Stimulated activated naive CD8-positive, alpha-beta T cell treated with anti-CD3 and anti-CD28 coated beads, Interleukin-15, amount 100 ng/mL, for 72 hours (primary cell): ENCODE measurements at places on chromosomes 12 and 14.

GRCh38 chr14:20632448-20632830, 9.1 kb downstream of the OR6S1 start:
- no peak for DNase-seq

DNA sequence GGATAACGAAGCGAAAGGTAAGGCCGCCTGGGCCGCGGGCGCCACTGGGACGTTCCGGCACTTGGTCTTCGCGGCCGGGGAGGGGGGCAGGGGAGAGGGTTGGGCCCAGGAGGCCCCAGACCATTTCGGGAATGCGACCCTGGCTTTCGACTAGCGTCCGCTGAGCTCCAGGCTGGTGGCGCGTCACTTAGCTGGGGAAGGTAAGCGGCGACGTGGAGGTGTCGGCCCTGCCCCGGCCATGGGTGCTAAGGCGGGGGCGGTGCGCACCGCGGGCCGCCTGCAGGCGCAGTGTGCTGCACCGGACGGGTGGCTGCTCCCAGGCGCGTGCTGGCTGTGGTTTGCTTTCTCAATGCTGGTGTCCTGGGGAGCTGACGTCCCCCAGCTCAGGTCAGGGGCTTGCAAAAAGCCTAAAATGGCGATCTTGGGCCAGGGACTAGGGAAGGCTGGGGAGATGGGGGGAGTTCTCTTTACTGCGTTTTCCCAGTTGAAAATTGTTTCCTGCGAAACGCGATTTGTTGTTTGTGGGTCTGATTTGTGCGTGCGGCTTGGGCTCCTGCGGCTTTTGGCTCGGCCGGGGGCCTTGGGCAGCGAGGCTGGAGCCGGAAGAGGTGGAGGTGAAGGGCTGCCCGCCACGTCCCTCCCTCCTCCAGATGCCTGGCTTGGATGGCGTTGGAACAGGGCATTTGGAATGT, 1.2 kb downstream of the HOXC10 start:
- DNase-seq: no peak

DNA sequence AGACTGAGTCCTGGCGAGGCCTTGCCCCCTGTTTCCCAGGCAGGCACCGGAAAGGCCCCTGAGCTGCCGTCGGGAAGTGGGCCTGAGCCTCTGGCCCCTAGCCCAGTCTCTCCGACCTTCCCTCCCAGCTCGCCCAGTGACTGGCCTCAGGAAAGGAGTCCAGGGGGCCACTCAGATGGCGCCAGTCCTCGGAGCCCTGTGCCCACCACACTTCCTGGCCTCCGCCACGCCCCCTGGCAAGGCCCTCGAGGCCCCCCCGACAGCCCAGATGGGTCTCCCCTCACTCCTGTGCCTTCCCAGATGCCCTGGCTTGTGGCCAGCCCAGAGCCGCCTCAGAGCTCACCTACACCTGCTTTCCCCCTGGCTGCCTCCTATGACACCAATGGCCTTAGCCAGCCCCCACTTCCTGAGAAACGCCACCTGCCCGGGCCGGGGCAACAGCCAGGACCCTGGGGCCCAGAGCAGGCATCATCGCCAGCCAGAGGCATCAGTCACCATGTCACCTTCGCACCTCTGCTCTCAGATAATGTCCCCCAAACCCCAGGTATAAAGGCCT, 10.9 kb downstream of the TNS2 start:
- no peak for DNase-seq

- no peak for DNase-seq
Measured at GRCh38 chr12:13223941-13224340, 27.4 kb downstream of the EMP1 start.

DNA sequence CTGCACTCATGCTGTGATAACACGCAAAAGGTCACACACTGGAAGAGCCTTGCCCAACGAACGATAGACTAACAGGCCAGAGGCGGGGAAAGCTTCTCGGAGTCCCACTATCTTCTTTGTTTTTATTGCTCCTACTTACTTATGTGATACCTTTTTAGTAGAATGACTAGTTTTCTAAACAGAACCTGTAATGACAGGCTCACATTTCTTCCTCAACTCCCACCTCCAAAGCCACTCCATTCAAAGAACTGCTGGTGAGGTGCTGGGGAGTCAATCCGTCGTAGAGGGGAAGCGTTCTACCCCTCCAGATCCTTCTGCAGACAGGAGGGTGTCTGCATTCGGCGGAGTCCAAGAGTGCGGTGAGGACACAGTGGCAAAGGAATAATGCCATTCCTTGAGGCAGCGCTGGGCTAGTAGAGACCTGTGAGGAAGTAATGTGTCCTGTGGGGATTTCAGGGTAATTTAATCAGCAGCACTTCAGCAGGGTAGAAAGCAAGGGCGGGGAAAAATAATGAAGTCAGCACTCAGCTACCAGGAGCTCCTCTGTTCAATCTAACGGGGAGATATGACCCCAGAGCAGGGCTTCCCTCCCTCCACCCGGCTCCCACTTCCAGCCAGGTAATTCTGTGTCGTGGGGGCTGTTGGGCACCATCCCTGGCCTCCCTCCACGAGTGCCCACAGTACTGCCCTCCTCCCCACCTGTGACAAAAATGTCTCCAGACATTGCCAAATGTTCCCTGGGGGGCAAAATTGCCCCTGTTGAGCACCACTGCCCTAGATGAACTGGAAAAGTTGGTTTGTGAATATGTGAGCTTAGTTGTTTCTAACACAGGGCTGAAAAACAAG, 25.2 kb downstream of the SPRING1 start:
- no peak for DNase-seq

GRCh38 chr14:23694949-23695663, 58.9 kb downstream of the DHRS2 start:
- no peak for DNase-seq

DNA sequence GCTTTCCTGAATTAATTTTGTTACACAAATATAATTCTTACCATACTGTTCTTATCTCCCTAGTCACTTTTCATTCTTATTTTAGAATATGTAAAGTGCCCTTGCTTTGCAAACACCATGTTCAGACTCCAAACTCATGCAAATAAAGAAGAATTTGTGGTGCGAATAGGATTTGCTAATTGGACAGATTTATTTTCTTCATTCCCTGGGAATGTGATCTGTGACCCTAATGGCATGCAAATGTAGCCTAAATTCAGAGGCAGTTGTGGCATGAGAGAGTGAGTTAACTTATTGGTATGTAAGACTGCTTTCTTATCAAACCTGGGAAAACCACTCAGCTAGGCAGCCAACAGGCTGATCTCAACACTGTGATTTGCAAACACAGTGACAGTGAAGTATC, 10.0 kb downstream of the CAPZA3 start:
- DNase-seq: no peak

- DNase-seq: no peak
Measured at GRCh38 chr12:119819322-119819721, 57.8 kb downstream of the CIT start.

- no peak for DNase-seq
Measured at GRCh38 chr12:7009512-7009911, 8.8 kb downstream of the LPCAT3 start.

DNA sequence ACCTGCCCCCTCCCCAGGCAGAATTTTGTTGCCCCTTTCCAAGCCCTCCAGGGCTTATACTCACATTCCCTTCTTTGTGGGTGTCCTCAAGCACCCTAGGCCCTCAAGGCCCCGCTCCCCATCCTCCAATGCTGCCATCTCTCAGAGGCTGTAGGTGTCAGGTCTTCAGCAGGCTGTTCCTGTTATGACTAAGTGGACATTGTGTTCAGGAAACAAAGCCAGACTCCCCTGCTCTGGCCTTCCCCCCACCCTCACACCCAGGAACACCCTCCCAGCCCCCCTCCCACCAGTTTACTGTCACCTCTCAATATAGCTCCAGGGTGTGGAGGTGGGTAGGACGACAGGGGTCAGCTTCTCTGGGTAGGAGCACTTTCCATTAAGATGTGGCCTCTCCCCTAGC, 1.4 kb upstream of the MYH6 start:
- no peak for DNase-seq

DNA sequence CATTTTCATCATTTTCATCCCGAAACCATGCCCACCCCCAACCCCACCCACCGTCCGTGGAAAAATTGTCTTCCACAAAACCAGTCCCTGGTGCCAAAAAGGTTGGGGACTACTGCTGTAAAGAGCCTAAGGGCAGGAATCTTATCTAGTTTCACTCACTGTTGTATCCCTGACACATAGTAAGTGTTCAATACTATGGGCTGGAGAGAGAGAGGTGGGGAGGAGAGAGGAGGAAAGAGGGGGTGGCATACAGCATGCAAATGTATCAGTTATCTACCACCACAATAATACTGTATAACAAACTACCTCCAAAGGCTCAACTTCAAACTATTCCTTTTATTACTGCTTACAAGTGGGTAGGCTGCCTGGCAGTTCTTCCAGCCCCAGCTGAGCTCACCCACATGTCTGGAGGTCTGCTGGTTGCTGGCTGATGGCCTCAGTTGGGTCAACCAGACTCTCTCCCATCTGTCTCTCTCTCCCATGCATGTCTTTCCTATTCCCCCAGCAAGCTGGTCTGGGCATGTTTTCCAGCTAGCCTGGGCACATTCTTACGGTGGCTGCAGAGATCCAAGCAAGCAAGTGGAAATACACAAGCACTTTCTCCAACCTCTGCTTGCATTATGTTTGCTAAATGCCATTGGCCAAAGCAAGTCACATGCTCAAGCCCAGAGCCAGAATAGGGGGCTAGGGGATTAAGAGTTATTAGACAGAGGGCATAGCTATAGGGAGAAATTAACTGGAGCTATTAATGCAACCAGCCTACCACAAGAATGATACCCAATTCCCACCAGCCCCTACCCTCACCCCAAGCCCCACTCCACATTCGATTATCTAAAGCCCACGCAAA, 31.6 kb upstream of the FICD start:
- DNase-seq: no peak

DNA sequence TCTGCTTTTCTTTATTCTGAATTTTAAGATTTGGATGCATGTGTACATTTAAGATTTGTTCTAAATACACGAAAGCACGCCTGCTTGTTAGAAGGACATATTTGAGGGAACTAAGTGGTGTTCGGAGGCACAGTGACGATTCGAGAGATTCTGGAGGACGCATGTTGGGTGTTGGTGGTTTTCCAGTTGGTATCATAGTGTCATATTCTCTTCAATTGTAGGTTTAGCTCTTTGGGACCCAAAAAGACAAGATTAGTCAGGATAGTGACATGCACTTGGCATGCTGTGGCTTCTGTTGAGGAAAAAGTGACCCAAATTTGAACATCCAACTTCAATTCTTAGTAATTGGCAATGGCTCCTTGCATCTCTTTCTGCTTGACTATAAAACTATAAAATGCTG, 30.1 kb downstream of the PRKCH start:
- no peak for DNase-seq

GRCh38 chr14:91911474-91912032, 35.9 kb downstream of the FBLN5 start:
- peak; percentile 44 for DNase-seq

DNA sequence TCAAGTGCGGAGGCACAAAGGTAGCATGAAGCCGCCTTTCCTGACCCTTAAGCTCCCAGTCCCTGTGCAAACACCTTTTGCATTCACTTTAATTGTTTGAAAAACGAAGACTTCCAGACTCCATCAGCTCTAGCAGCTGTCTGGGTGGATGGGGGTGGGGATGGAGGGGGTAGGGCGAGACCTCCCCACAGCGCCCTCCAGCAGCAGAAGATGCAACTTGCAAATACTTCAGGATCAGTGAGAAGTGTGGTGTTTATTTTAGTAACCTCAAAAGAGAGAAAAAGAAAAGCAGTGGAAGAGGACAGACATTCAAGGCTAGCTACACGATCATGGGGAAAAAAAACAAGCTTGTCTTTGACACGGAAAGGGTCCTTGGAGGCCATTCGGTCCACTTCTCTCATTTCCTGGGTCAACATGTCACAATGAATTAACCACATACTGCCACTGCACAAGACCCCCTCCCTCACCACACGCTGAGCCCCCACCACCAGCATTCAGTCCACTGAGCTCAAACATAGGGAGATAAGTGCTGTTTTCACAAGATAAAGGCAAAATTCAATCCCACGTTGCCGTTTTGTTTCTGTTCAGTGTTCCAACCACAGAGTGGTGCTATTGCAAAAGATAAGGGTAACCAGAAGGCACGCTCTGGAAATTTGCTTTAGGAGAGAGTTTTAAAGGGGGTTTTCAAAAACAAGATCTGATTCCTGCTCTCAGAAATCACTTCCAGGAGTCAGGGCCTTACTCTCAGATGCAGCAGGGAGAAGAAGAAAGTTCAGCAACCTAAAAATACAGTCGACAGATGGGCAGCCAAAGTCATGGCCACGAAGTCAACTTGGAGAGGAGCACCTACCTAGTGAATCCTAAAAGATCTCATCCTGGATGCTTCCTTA, 3.3 kb upstream of the NTF3 start:
- no peak for DNase-seq

- no peak for DNase-seq
Measured at GRCh38 chr14:54808326-54809161, 94.1 kb downstream of the GCH1 start.

GRCh38 chr12:99859126-99859525, 125.6 kb downstream of the ANKS1B start:
- no peak for DNase-seq

DNA sequence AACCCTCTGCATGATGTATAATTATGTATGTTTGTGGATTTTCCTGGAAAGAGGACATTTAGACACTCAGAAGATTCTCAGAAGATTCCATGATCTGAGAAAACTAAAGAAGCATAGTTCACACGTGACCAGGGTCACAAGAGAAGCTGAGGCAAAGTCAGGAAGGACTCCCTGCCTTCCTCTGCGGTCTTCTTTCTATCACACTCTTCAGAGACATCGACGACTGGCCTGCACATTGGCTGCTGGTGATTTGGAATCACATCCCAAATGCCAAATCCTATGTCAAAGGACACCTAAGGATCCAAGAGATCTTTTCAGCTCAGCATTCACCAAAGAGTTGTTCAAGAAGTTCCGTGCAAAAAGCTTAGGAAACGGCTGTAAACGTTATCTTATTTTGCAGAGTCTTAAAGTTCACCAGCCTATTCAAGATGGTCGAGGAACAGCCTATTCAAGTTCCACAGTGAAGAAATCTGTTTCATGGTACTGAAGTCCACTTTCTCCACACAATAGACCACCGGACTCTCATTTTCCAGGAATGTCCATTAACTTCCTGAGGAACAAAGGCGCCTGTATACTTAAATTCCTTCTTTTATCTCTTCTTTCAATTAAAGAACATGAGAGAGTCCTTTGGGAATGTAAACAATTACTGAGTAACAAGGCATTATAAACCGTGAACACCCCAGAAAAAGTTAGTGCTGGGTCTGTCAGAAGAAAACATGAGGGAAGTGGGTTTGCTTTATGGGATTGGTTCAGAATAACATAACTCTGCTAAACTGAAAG, 42.1 kb downstream of the IGF1 start:
- DNase-seq: no peak

DNA sequence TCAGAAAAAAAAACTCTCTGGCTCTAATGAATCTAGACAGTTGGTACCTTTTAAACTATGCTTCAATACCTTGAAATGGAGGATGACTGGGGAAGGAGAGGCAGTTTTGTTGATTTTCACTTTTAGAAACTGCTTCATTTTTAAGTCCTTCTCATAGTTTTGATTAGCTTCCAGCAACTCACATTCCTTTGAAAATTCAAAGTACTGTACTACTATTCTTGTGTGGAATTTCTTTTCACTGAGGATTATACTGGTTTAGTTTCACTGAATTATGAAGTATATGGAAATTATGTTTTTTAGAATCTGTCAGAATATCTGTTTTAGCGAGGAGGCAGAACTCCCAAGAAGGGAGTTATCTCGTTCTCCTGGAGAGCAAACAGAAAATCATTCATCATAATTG, 116.3 kb downstream of the TGFB3 start:
- DNase-seq: no peak
